ENCODE measurements at places on chromosomes 12 and 14.

DNA sequence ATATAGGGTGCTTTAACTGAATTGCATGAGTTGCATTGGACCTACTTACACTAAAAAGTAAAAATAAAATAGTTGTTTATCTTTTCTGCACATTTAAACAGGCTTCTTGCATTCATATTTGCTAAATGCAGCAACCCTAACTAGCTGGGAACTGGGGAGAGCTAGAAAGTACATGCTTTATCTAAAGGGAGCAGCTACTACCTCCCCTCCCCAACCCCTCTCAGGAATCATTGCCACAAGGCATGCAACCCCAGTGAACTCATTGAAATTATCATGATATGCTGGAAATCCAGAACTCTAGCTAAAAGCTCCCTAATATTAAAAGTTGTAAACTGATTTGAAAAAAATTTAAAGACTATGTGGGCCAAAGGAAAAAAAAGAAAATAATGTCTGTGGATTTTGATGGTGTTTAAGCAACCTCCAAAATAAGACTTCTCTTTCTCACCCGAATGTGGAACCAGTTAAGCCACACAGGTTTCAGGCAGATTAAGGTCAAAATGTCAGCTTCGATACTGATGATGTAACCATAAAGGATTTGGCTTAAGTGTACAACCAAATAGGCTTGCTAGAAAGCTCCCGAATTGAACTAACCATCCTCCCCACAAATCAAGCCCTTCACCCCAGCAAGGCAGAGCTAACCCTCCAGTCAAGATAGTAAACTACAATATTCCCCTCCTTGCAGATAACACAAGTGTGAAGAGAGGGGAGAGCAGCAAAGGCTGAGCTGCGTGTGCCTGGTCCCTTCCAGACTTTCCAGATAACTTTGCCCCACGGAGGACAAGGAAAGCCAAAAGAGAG is 13.8 kb upstream of the POC1B start:
- no peak for DNase-seq

- DNase-seq = no peak
Observed at GRCh38 chr14:90111895-90112534, 50.2 kb downstream of the KCNK13 start.

DNA sequence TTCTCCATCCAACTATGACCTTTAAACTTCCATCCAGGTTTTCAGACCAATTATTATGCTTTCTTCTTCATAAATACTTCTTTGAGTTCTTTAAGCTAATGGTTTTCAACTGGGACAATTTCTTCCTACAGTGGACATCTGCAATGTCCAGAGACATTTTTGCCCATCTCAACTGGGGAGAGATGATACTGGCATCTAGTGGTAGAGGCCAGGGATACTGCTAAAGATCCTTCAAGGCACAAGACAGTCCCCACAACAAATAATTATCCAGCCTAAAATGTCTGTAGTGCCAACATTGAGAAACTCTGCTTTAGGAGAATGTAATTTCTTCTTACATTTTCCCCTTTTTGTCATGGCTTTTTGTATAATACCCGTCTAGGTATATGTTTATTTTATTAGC is 10.6 kb downstream of the TRHDE start:
- DNase-seq = no peak

DNA sequence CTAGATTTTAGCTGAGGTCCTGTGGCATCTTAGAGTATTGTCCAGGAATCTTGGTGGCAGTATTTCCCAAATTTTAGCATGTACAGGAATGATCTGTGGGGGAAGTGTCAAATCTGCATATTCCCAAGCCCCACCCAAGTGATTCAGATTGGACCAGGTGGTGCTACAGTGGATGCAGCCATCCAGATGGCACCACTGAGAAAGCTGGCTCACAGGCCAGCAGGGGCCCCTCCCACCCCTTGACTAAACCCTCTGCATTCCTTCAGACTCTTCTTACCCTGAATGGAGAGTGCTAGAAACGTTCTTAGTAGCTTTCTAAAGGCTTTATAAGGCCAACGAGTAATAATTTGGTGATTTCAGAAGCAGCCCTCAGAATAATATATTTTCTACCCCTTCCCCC is 255.2 kb downstream of the NRXN3 start:
- DNase-seq = no peak

- no peak for DNase-seq
Observed at GRCh38 chr14:94175011-94175745, 1.1 kb downstream of the PPP4R4 start.

GRCh38 chr12:28192125-28192524 is 1.9 kb downstream of the CCDC91 start:
- no peak for DNase-seq

GRCh38 chr14:80621701-80622100 is 319.8 kb downstream of the CEP128 start:
- DNase-seq = no peak

GRCh38 chr12:122946690-122947341 is 19.4 kb downstream of the ABCB9 start:
- DNase-seq = peak; percentile 90

DNA sequence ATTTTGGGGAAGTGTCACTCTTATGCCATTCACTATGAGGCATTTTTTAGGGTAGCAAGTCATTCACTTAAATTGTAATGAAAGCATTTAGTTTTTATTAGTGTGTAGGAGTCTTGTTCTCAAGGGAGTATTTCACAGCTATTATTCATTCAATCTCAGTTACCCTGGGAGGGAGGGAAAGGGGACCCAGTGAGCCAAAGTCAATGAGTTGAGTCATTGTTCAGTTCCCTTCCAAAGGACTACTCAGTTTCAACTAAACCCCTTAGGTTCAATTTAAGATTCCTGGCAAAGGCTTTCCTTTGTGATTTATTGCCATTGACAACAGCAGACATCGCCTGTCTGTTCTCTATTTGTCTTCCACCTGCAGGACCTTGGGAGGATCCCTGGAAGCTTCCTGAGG is 29.3 kb upstream of the RASSF8 start:
- no peak for DNase-seq

DNA sequence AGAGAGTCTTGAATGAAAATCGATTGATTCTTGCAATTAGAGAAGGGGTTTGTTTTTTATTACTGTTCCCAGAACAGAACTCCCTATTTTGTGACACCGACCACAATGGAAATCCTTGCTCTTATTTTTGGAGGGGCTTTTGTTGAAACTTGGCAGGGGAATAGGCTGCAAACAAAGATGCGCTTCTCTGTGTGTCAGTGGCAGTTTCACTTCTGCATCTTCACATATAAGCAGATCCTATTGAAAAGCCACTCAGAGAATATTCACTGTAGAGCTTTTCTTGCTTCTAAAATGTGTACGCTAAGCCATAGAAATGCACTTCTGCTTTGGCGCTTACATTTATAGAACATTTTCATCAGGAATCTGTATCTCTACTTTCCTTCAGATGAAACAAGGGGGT is 1822.4 kb upstream of the SEL1L start:
- no peak for DNase-seq

Data from stimulated activated CD8-positive, alpha-beta memory T cell treated with anti-CD3 and anti-CD28 coated beads, Interleukin-4, amount 100 ng/mL, for 48 hours (primary cell).